ENCODE measurements at places on chromosomes 11 and 22.

DNA sequence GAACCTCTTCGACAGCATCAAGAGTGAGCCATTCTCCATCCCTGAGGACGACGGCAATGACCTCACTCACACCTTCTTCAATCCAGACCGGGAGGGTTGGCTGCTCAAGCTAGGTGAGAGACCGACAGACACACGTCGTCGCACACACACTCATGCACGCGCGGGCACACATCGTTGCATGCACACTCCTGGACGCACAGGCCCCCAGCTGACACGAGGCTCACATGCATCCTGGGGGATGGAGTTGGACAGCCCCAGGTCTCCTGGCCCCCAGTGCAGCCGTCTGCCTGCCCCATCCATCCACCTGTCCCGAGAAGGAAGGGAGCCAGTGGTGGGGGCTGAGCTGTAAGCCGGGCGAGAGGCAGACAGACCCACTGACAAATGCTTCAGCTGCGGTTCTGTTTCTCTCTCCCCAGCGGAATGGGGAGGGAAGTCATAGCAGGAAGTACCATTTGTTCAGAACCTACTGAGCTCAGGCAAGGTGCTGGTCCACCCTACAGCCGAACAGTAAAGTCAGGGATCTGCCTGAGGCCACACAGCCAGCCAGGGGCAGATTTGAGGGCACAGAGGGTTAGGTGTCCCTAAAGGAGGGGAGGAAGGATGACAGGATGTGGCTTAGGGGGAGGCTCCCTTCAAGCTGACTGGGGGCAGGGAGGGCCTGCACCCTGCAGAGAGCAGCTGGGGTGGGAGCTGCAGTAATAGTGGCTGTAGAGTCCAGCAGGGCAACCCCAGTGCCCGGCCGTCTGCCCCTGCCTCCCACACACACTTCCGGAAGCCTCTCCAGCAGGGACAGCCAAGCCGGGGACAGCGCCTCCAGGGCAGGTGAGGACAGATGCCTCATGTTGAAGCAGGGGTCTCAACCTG, 27.1 kb downstream of the CYTH4 start:
- DNase-seq: no peak

DNA sequence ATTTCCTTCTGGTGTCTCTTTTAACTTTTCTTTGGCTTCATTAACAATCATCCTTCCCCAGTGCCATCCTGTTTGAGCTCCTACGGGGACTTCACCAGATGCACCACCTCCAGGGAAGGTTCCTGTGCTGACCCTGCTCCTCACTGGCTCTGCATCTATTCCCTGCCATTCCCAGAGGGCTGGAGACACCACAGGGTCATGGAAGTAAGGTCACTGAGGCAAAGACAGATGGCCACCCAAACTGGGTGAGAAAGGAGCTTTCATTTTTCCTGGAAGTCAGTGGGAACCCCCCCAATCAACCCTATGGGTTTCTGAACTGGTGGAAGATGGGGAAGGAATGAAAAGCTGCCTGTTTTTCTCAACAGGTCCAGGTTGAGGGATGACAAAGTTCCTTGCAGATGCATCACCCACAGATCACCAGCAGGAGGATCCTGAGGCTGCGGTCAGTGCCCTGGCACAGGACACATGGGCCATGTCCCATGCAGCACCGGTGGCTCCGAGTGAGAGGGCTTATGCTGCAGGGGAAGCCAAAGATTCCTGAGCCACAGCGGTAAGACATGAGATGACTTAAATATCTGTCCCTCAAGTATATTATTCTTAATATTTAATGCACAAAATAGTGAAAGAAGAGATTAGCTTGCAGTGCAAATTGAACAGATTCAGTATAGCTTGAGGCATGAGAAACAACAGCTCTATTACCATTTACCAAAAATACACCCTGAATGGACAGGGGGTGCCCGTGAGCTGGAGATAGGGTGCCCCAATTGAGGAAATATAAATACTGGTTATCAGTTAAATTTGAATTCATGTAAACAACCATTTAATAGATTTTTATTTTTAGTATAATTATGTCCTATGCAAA, 73.0 kb upstream of the VPREB1 start:
- DNase-seq: no peak

- DNase-seq: no peak
Measured at GRCh38 chr22:31898926-31899325, 45.4 kb upstream of the YWHAH start.

- DNase-seq: no peak
Measured at GRCh38 chr11:132942611-132943356, 589.5 kb downstream of the OPCML start.

DNA sequence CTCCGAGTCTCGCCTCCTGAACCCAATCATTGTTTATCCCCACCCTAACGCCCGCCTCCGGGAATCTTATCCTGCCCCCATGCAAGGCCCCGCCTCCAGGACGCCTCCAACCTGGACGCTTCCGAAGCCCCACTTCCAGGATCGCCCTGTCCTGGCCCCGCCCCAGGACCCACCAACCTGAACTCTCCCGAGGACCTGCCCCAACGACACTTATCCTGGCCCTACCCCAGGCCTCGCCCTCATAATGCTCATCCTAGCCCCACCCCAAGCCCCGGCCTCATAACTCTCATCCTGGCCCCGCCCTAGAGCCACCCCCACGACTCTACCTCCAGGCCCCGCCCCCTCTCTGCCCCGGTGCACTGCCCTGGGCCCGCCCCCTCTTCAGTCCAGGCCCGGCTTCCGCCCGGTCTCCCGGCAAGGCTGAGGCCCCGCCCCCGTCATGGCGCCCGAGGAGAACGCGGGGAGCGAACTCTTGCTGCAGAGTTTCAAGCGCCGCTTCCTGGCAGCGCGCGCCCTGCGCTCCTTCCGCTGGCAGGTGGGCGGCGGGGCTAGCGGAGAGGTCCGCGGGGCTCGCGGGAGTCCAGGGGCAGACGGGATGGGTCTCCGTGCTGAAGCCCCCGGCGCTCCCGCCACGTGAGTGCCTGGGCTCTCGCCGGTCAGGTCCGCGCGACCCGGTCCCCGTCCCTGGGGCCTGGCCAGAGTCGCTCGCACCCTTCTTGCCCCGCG, 45.7 kb upstream of the DEFB108B start:
- peak; percentile 90 for DNase-seq

GRCh38 chr11:44747836-44748235, 21.1 kb downstream of the TSPAN18 start:
- DNase-seq: peak; percentile 20

GRCh38 chr11:92390783-92391182, 166.2 kb downstream of the FAT3 start:
- no peak for DNase-seq

DNA sequence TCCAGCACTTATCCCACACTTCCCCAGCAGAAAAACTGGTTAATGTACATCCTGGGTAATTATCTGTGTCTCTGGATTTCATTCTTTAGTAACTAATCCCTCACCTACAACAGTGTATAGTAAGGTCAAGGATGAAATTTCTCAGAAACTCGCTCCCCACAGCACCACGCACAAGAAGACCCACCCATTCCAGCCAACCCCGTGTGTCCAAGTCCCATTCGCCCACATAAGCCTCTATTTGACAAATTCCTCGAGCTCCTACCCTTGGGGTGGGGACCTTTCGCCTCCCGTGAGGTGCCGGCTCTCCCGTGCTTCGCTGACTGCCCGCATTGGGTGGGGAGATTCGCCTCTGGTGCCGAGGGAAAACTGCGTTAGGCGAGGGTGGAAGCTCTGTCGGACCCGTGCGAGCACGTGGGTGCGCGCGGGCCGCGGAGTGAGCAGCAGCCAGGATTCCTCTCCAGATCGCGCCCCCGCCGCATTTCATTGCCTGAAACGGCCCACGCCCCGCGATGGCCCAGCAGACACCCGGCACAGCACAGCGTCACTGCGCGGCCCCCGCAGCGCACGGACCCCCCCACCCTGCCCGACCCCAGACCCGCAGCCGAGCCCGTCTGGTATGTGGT, 866 bp downstream of the EXPH5 start:
- DNase-seq: peak; percentile 60

DNA sequence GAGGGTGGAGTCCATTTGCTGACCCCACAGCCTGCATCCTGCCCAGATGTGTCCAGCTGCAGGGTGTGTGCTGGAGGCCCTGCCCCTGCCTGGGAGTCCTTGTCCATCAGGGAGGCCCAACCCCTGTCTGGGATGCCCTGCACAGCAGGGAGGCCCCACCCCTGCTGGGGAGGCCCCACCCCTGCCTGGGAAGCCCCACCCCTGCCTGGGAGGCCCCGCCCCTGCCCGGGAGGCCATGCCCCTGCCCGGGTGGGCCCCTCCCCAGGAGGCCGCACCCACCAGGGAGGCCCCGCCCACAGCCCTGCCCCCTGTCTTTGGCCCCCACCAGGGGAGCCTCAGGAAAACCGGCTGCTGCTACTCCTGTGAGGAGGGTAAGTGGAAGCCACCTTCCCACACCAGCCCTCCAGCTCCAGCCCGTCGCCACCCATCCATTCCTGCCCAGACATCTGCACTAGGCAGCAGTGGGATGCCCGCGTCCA, 37.2 kb downstream of the MUC5B start:
- no peak for DNase-seq

- no peak for DNase-seq
Measured at GRCh38 chr11:119318240-119319135, 1.6 kb upstream of the MCAM start.

GRCh38 chr22:33656808-33657628, 263.3 kb downstream of the LARGE1 start:
- DNase-seq: no peak

- no peak for DNase-seq
Measured at GRCh38 chr22:43171019-43171491, 15.9 kb downstream of the TTLL12 start.

DNA sequence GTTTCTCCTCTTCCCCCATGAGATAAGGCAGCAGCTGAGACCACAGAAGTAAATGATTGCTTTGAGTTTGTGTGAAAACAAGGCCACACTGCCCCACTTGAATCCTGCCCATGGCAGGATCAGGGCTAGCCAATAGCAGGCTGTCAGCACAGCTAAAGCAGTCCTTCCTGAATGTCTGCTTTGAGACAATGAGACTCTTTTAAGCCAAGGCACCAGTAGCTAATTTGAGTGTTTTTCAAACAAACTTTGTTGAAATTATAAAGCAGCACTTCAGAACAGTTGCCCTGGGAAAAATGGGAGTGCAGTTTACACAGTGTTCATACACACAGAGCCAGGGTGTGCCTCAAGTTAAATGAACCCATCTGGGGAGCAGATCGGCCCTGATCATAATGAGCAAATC, 103.5 kb upstream of the OR5AK2 start:
- no peak for DNase-seq

- no peak for DNase-seq
Measured at GRCh38 chr22:48198489-48199459, 1436.3 kb downstream of the TBC1D22A start.

DNA sequence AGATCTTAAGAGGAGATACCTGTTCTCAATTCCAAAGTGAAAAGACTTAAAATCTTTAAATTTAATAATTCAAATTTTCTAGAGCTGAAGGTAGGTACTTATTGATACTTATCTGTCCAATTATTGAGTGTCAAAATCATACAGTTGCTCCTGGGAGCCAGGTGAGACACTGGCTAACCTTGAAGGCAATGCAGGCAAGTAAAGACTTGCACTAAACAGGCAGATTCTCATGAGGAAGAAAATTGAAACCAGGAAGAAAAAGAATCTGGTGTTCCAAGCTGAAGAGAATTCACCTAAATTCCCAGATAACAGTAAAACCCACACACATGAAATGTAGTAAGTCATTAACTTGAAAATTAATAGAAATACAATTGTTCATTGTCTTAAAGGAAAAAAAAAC, 30.3 kb downstream of the VSIG10L2 start:
- DNase-seq: no peak
